ENCODE measurements at places on chromosomes 6 and 20.

GRCh38 chr6:21887231-21888185 lies 294.0 kb downstream of the SOX4 start:
- no peak for DNase-seq

DNA sequence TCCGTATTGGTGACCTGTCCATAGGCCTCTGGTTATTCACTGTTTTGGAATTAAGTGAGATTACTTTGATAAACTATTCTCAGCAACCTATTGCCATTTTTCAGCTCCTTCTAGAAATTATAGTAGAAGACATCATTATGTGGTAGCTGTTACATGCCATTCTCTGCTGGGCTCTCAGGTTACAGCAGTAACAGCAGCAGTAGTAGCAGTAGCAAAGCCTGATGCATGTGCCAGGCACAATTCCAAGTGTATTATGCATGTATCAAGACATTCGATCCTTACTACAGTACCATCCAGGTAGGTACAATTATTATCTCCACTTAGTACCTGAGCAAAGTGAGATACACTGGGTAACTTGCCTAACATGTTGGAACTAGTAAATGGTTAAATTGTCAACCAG lies 74.3 kb downstream of the RPS12 start:
- DNase-seq = no peak

DNA sequence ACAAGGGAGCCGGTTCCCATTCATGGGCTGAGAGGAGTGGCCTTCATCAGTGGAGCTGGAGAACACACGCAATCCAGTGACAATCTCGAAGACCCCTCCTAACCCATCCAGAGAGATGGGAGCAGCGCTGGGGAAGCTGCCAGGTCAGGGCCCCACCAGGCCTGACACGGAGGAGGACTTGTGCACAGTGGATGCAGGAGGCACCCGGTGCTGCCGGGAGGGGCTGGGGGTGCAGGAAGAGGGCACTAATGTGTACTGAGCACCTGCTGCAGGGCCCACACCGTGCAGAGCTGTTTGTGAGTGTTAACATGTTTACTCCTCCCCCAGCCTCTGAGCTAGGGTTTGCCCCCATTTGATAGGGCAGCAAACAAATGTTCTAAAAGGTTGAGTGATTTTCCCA lies 43.8 kb upstream of the GPR6 start:
- no peak for DNase-seq

GRCh38 chr6:24356310-24356973 lies 1.4 kb downstream of the DCDC2 start:
- no peak for DNase-seq

DNA sequence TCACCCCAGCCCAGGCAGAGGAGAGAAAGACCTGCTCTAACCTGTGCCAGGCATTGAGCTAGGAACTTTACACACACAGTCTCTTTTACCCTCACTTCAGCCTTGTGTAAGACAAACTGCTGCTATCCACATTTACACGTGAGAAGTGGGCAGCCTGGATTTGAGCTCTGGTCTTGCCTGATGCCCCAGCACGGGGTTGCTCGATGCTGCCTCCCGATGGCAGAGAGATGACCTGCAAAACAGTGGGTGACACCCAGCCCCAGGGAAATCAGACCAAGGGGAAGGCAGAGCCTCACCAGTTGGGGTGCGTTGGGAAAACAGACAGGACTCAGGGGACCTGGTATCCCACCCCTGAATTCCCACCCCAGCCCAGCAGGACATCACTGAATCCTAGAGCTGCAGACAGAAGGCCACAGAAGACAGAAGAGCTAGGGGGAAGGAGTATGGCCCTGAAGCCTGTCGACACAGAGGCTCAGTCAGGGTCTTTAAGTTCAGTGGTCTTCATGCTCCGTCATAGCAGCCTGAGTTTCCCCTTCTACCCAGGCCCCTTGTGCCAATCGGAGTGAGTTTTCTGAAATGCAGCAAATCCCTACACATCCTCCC lies 990 bp downstream of the BPI start:
- no peak for DNase-seq

GRCh38 chr6:82086944-82087343 lies 160.6 kb downstream of the IBTK start:
- no peak for DNase-seq

GRCh38 chr6:129929433-129929832 lies 68.3 kb upstream of the TMEM244 start:
- DNase-seq = no peak

- DNase-seq = no peak
Measured at GRCh38 chr6:3351105-3351676, 92.4 kb downstream of the PSMG4 start.

DNA sequence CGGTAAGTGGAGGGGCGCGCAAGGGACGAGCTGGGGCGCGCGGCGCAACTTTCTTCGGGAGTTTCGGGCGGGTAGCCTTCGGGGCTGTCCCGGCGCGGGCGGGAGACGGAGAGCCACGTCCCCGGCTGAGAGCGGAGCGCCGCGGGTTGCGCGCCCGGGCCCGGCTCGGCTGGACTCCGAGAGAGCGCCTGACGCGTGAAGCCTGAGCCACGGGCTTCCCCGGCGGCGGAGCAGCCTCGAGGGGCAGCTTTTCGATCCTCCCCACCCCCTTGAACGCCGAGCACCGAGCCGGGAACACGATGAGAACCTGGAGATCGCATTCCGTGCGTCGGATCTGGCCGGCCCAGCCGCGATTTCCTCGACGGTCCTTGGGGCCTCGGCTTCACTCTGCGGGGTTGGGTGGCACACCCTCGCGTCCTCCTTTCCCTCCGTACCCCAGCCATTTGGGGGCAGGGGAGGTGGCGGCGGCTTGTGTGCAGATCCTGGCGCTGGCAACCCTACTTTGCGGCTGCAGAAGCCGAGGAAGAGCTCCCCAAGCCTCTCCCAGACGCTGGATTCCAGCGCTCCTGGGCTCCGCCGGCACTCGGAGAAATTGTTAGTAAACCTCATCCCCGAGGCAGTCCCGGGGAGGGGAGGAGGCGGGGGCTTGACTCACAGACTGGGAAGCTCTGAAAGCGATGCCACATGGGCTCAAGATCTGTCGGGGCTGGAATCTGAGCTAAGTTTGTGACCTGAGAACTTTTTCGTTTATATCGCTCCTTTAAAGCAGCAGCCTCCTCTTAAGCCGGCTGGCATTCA lies 572 bp downstream of the DSE start:
- DNase-seq = peak; percentile 25

DNA sequence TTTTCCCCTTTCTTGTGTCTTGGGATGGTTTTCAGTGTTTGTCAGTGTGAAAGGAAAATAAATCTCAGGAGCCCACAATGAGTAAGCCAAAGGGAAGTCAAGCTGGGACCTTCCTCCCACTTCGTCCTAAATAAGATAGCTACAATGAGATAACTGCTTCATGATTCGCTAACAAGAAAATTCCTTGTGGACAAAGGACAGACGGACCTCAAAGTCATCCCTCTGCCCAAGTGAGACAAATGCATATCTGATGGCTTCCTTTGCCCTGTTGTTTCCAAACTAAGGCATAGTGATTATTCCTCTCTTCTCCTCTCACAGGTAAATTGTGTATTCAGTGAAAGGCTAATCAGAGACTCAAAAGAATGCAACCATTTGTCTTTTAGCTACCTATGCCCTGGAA lies 26.1 kb upstream of the ADTRP start:
- DNase-seq = no peak

- peak; percentile 23 for DNase-seq
Measured at GRCh38 chr6:136226027-136226673, 24.0 kb downstream of the MTFR2 start.

DNA sequence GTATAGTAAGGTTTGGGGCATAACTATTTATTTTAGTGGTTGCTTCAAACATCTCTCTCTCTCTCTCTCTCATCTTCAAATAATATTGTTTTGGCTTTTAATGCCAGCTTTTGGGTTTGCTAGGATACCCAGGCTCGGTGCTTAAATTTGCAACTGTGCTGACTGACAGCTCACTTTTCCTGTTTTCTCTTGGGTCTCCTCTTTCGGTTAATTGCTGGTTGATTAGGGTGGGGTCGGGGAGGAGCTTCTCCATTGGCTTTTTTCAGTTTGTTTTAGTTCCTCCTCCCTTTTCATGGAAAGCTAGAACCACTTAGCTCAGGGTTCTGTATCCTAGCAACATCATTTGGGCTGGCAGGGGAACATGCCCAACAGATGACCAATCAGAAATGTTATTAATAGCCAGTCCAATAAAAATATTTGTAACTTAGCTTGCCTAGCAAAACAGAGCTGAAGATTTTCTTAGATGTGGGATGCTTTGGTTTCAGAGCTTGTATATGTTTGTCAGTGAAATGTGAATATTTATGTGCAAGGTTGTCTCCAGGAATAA lies 11.3 kb downstream of the TFAP2B start:
- no peak for DNase-seq

DNA sequence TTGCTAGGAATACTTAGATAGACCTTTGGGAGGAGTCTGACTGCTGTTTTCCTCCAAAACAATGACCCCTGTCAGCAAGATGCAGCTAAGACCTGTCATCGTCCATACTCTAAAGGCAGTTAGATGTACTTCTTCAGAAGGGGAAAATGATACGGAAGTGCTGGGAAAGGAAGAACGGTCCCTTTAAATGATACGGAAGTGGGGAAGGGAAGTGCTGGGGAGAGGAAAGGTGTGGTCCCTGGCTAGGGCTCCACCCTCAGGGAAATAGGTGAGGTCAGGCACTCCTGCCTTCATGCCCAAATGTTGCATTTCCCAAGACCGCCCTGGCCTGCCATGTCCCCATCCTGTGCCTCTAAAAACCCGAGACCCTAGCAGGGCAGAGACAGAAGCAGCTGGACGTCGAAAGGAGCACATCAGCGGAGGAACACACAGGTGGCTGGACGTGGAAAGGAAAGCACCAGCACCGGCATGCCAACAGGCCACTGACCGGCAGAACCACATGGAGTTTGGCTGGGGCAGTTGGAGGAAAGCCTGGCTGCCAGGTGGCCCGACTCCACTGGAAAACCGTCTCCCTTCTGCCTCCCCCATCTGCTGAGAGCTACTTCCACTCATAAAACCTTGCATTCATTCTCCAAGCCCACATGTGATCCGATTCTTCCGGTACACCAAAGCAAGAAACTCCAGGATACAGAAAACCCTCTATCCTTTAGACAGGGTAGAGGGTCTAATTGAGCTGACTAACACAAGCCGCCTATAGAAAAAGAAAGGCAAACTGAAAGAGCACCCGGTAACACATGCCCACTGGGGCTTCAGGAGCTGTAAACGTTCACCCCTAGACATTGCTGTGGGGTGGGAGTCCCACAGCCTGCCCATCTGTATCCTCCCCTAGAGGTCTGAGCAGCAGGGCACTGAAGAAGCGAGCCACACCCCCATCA lies 94.6 kb downstream of the FAXC start:
- DNase-seq = no peak

GRCh38 chr6:48069280-48069679 lies 41.7 kb downstream of the PTCHD4 start:
- no peak for DNase-seq

DNA sequence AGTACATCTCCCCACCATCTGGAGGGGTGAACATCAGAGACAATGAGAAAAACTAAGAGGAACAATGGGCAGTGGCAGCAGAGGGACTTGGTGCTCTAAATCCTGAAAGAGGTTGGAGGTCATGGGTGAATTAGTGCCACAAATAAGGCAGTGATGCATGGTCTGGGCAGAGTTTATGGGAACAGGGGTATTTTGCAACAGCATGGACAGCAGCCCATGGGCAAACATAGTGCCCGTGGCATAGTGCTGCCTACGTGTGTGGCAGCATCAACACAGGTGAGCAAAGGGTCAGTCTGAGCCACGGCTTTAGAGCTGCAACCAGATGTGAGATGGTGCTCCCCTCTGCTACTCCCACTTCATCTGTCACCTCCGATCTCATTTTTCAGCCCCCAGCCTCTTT lies 459.1 kb upstream of the CITED2 start:
- DNase-seq = no peak

- DNase-seq = no peak
Measured at GRCh38 chr20:38130687-38131587, 34.1 kb downstream of the TGM2 start.

GRCh38 chr6:148547110-148547509 lies 199.7 kb upstream of the UST start:
- DNase-seq = no peak

DNA sequence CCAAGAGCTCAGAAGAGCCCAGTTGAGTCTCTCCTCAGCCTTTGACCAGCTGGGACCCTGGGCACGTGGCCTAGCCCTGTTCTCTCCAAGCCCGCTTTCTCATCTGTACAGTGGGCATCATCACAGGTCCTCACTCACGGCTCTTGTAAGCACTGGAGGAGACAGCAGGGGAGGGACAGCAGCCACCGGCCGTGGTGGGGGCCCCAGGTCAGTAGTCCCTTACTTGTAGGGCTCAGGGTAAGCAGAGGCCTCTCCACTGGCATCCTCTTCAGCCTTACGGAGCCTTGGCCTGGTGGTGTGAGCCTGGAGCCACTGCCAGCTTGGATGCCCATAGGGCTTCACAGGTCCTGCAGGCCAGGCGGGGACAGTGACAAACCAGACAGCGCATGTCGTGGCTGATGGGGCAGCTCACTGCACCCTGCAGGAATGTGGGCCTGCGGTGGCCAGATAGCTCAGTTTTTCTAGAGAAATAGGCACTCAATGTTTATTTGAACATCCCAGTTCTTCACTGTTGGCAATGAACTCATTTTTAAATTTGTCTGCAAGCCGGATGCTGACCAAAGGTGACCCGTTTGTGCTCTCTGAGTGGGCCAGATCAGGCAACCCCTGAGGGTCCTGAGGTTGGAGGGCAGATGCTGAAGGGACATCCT lies 65.1 kb downstream of the ADNP start:
- no peak for DNase-seq

DNA sequence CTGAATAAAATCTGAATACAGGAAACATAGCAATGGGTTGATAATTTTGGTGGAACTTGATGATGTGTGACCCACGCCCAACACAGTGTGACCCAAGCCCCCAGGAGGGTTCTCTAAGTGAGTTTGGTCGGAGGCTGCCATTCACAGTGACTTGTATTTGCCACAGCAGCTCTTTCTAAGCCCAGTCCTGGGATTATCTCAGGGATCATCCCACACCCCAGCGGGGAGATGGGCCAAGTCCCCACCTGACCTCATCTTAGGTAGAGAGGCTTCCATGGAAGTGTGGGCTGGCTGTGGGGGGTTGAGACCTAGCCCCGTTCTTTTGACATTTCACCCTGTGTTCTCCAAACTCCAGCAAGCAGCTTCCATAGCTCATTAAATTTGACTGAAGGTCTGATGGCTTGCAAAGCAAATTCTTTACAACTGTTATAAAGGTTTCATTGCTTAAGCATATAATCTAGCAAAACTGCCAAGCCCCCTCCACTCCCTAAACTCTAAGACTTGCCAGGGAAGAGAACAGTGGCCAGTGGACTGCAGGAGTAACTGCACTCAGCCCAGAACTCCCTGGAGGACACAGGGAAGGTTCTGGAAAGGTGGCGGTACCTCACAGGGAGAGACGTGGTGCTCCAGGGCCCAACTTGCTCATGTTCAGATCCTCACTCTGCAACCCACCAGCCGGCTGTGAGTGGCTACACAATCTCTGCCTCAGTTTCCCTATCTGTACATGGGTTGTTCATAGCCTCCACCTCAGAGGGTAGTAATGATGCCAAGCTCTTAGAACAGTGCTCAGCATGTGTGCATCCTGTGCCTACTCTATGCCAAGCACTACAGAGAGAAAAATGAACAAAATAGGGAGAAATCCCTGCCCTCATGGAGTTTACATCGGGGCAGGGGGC lies 1.0 kb upstream of the PCK1 start:
- DNase-seq = no peak
